ENCODE measurements at places on chromosomes 2 and 18.

DNA sequence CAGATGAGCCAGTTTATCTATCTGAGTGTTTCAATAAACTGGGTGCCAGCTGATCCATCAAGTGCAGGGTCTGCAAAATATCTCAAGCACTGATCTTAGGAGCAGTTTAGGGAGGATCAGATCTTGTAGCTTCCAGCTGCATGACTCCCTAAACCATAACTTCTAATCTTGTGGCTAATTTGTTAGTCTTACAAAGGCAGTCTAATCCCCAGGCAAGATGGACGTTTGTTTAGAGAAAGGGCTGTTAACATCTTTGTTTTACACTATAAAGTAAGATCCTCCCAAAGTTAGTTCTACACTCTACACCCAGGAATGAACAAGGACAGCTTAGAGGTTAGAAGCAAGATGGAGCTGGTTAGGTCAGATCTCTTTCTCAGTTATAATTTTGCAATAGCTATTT lies 28.7 kb upstream of the HNMT start:
- no peak for DNase-seq

GRCh38 chr18:62329691-62330454 lies 4.8 kb downstream of the TNFRSF11A start:
- DNase-seq: no peak

DNA sequence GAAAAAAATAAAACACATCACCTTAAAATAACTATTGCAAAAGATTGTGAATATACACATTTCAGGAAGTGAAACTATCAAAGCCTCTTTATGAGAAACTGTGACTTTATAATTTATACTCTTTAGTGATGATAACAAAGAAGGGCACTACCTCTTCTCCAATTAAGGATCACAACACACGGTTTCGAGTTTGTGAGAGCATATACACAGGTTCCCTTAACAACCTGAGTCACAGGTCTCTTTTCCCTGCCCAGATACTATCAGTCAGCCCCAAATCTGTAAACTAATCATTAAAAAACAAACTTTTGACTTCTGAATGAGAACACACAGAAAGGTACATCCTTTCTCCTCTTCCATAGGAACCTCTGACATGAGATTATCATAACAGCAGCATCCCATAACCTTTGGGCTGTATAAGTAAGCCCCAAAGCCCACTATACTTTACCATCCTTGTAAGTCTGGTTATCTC lies 44.9 kb downstream of the PTPN2 start:
- no peak for DNase-seq

DNA sequence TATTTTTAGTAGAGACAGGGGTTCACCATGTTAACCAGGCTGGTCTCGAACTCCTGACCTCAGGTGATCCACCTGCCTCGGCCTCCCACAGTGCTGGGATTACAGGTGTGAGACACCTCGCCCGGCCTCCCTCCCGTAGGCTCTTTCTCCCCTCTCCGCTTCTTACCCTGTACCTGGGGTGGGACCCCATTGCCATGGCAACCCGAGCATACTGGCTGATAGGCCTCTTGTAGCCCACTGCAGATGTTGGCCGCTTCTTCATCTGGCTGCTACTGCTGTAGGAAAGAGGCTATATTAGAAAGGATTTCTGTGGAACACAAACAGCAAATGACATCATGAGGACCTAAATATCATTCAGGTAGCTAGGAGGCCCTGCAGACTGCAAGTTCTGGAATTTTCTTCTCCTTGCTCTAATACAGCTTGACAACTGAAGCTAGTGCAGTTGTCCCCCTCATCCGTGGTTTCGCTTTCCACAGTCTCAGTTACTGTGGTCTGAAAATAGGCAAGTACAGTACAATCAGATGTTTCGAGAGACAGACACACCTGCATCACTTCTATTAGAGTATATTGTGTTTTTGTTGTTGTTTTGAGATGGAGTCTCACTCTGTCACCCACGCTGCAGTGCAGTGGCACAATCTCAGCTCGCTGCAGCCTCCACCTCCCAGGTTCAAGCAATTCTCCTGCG lies 51.6 kb upstream of the ASXL2 start:
- DNase-seq: no peak

- no peak for DNase-seq
Measured at GRCh38 chr2:69213201-69213600, 173.8 kb downstream of the GFPT1 start.

- no peak for DNase-seq
Measured at GRCh38 chr2:47012189-47012588, 96.6 kb upstream of the MCFD2 start.

GRCh38 chr18:49733321-49733720 lies 80.0 kb downstream of the ACAA2 start:
- DNase-seq: no peak

DNA sequence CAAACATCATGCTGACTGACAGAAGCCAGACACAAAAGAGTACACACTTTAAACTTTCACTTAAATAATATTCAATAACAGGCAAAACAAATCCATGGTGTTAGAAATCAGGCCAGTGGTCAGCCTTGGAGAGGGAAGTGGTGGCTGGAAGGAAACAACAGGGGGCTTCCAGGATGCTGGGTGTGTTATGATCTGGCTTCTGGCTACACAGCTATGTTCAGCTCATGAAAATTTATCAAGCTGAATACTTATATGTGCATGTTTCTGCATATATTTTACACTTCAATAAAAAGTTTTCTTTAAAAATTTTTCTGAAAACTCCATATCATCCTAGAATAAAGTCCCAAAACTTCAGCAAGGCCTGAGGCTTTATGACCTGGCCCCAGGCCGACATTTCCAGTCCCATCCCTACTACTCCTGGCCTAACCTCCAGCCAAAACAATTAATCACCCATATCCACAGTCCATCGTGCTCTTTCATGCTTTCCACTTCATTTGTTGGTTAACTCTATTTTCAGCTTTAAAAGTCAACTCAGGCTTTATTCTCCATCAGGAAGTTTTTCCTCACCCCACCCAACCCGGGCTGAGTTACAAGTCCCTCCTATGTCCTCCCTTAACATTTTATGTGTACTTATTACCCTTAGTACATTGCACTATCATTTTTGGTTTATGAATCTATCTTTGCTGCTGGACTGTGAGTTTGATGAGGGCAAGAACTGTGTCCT lies 27.9 kb upstream of the SPTBN1 start:
- DNase-seq: no peak

- DNase-seq: no peak
Measured at GRCh38 chr2:118121101-118121500, 32.8 kb downstream of the INSIG2 start.

DNA sequence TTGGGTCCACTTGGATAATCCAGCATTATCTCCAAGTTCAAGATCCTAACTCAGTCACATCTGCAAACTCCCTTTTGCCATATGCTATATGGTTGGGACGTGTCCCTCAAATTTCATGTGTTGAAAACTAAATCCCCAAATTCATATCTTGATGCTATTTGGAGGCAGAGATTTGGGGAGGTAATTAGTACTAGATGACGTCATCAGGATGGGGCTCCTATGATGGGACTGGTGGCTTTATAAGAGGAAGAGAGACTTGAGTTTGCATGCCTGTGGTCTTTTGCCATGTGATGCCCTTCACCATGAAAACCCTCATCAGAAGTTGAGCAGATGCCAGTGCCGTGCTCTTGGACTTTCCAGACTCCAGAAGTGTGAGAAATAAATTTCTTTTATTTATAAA lies 16.8 kb upstream of the SMAD4 start:
- no peak for DNase-seq

- no peak for DNase-seq
Measured at GRCh38 chr18:55402731-55403405, 185.1 kb downstream of the TCF4 start.

DNA sequence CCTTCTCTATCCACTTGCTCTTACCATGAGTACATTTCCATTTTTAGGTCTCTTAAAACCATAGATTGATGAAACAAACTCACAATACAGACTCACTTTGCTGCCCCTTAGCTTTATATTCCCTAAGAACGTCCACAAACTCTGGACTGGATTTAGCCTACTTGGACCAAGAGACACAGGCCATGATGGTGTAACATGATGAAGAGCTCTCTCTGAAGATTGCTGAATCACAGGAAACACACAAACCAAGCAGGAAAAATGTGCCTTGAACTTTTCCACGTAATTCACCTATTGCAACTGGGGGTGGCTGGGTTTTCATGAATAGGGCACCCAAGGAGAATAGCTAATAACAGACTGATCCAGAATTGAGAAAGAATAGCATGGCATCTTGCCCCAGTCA lies 201.7 kb upstream of the RBBP8 start:
- no peak for DNase-seq

DNA sequence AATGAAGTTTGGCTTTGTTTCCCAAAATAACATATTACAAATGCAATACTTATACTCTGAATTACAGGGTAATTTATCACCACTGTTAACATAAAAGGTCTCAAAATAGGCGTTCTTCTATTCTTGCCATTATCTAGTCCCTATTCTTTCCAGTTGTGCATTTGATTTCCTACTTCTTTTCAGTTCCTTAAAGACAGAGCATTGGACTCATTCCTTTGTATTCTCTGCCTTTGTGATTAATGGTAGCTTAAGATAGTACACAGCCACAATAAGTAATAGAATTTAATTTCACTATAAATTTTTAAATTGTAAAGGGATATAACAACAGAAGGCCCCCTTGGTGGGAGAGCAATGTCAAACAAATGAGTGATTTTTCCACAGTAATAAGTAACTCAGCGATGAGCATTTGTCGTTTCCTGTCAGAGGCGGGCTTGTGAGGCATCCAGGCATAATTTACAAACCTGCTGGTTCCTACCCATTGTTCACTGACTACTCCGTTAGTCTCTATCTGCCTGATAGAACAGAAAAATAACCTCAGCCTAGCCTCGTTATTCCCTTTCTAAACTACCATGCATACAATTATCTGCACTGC lies 456.6 kb upstream of the REG3G start:
- no peak for DNase-seq

- no peak for DNase-seq
Measured at GRCh38 chr2:96304606-96305005, 740 bp downstream of the SNRNP200 start.

DNA sequence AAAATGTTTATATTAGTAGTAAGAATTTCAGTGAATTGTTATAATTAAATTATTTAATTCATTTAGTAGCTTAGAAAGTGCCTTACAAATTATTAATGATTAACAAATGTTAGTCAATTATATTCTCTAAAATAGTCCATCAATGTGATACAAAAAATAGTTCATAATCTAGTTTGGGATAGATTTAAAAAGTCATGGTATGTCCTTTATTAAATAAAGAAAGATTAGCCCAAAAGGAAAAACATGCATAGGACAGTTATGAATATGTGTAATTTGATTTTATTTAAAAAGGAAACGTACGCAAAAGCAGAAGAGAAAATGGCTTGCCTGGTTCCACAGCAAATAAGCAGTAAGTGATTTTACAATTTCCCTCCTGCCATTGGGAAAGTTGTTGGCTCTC lies 768.5 kb downstream of the TRIB2 start:
- DNase-seq: no peak

DNA sequence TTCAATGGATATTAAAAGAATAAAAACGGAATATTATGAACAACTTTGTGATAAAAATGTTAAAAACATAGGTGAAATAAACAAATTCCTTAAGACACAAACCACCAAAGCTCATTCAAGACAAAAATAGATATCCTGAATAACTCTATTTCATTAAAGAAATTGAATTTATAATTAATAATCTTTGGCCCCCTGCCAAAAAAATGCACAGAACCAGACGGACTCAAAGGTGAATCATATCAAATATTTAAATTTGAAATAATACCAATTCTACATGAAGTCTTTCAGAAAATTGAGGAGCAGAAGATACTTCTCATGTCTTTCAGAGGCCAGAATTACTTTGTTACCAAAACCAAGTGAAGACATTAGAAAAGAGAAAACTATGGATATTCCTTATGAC lies 128.3 kb upstream of the KLHL29 start:
- DNase-seq: no peak

DNA sequence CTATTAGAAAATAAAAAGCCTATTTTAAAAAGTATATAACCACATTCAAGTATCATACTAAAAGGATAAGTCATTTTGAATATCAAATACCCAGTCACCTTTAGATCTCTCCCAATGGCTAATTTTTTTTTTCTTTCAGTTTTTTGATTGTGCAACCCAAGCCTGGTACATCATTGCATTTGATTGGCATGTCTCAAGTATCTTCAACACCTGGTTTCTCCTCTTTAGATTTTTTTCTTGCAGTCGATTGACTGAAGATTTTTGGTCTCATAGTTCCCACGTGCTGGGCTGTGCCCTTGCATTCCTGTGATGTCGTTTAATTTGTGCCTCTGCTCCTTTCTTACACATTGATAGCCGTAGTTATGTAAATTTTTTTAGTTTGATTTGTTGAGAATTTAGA lies 40.7 kb downstream of the ATIC start:
- DNase-seq: no peak

DNA sequence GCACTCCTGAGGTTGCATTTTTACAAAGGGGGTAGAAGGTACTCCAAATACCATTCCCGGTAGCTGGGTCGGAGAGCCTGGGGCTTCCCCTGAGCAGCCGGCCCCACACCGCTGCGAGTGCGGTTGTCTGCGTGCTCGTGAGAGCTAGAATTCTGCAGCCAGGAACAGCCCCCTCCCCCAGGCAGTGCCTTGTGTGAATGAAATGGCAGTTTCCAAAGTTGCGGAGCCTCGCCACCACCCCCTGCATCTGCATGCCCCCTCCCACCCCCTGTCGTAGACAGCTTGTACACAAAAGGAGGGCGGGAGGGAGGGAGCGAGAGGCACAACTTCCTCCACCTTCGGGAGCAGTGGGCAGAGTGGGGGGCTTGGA lies 1.1 kb downstream of the MYCN start:
- no peak for DNase-seq

- DNase-seq: no peak
Measured at GRCh38 chr2:152055366-152056108, 43.3 kb downstream of the CACNB4 start.

- no peak for DNase-seq
Measured at GRCh38 chr2:235500761-235501672, 7.2 kb downstream of the AGAP1 start.

- no peak for DNase-seq
Measured at GRCh38 chr2:176637142-176637485, 367.9 kb downstream of the MTX2 start.

DNA sequence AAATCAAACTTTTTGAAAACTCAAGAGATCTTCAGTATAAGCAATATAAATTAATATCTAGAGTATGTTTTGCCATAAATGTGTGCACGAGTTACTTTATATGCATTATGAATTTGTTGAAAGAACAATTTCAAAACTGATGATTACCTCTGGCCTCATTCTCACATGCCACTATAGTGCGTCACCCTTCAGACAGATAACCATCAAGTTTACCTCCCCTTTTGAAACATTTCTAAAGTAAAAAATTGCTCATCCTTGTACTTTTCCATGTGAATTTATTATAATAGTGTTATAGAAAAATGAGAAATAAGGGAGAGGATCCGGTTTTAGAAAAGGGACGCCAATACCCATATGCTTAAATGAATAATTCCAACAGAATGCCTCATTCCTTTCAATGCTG lies 38.3 kb downstream of the ZEB2 start:
- no peak for DNase-seq

DNA sequence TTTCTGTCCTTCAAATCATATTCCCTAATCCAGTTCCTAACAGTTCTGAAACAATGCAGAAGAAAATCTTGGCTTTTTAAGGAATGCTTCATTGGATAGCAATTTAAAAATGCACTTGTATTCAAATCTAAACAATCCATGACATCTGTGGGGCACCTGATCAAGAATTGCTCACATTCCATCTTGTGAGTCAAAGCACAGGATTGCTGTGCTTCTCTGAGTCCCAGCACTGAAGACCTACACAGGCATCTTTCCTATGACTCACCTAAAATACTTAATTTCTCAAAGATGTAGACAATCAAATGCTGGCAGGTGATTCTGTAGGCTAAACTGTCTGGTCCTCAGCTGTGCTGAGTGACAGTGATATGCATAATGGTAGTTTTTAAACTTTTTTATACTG lies 10.1 kb upstream of the ATP8B1 start:
- DNase-seq: no peak

Measured in activated CD4-positive, CD25-positive, alpha-beta regulatory T cell (primary cell).